ENCODE measurements at places on chromosomes 11 and 22. TPM values are rescaled to one million over a fixed set of nuclear protein-coding genes. Genes with fewer than 3 reads are reported as not detected.

Gene GP1BB
- 0.18 TPM for total RNA-seq

Gene DLG2
- 0.36 TPM for total RNA-seq

Gene FAM111B
- 9.3 TPM for total RNA-seq

Gene PTS
- 63.6 TPM for total RNA-seq

Gene CRYBB3
- total RNA-seq: not detected

Gene MS4A7
- not detected for total RNA-seq

Gene HTR3A
- total RNA-seq: not detected

Gene PGM2L1
- 2.8 TPM for total RNA-seq

Gene TPBGL
- not detected for total RNA-seq

Gene GUCY1A2
- total RNA-seq: under 0.01 TPM

Gene PDGFB
- total RNA-seq: not detected

All from IMR-90 (cell line).